Stimulated activated CD4-positive, alpha-beta T cell treated with anti-CD3 and anti-CD28 coated beads, Interleukin-12 subunit alpha, Interleukin-12 subunit beta, amount 100 ng/mL, for 24 hours (primary cell): ENCODE measurements at places on chromosomes 5 and 9.

GRCh38 chr9:137411260-137411644 lies 11.7 kb downstream of the EXD3 start:
- DNase-seq, result no peak

DNA sequence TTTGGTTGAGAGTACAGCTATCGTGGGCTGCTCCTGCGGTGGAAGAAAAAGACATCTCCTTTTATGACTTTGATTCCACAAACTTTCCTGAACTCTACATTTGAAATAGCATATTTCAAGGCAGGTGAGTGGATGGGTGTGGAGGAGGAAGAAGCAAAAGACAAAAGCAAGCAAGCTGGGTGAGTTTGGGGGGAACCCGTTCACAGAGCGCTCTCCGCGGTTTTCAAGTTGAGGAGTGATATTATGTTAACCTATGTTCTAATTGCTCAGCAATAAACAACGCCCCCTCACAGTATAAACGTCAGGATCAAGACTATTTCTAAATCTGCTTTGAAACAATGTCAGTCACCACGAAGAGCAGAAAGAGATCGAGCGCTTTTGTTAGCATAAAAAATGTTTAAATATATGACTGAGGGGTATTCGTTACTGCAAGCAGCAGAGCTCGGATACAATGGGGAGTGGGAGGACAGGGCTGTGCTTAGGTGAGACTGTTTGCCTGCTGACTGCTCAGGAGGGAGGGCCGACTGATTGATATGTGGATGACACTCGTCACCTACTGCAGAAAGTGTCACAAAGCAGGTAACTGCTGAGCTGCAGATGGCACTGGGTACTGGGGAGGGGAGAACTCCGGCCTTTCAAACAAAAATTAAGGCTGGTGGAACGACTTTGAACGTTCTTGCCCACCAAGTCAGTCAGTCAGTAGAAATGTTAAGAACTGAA lies 236.5 kb downstream of the DRD1 start:
- no peak for DNase-seq

DNA sequence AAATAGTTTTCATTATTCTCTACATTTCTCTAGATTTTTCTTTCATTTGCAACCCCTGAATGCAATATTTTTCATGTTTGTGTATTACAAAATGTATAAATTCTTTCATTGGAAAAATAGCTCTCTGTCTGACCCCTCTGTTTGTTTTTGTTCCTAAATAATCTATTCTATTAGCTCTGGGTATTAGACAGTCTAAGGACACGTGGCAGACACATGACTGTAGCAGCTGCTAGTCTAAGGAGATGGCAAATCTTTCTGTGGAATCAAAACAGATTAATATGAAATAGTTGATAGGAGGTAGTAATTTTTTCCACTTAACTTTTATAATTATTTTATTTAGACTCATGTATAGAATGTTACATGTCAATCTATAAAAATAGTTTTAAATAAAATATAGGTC lies 21.4 kb upstream of the SPATA9 start:
- DNase-seq, result no peak

DNA sequence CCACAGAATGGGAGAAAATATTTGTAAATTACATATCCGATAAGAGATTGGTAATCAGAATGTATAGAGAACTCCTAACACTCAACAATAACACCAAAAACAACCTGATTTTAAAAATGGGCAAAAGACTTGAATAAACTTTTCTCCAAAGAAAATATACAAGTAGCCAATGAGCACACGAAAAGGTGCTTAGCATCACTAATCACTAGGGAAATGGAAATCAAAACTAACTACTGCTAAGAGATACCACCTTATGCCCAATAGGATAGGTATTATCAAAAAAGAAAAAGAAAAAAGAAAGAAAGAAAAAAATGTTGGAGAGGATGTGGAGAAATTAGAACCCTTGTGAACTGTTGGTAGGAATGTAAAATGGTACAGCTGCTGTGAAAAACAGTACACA lies 212.1 kb downstream of the TLR4 start:
- no peak for DNase-seq

DNA sequence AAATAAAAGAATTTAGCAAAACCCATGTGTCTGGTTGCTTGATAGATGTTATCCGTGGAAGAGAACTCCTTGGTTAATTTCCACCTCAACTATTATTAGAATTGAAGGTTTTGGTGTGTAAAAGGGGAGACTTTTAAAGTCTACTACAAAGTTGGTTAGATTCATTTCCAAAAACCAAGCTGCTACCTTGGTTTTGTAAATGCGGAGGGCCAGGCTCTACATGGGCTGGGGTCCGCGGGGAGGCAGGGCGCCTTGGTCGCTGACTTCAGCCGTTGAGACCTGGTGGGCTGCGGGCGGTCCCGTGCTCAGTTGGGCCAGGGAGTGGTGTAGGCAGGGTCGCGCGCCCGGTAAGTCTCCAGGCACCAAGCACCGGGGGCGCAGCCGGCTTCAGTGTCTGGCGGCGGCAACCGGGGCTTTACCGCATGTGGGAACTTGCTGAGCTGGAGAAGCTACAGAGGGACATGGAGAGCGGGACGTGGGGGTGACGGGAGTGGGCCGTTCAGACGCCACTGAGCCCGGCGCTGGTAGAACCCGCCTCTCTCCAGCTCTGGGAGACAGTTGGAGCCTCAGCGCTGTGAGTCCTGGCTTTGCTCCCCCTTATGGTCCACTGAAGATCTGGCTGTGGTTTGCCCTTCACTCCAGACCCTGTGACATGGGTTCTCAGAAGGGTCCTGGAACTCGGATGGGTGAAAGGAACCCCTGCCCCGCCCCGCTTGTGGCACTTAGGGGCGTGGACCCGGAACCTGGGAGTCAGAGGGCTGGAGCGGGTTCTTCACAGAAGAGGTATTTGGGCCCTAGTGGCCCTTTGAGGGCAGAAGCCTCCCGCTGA lies 11.8 kb downstream of the NR2F1 start:
- no peak for DNase-seq

DNA sequence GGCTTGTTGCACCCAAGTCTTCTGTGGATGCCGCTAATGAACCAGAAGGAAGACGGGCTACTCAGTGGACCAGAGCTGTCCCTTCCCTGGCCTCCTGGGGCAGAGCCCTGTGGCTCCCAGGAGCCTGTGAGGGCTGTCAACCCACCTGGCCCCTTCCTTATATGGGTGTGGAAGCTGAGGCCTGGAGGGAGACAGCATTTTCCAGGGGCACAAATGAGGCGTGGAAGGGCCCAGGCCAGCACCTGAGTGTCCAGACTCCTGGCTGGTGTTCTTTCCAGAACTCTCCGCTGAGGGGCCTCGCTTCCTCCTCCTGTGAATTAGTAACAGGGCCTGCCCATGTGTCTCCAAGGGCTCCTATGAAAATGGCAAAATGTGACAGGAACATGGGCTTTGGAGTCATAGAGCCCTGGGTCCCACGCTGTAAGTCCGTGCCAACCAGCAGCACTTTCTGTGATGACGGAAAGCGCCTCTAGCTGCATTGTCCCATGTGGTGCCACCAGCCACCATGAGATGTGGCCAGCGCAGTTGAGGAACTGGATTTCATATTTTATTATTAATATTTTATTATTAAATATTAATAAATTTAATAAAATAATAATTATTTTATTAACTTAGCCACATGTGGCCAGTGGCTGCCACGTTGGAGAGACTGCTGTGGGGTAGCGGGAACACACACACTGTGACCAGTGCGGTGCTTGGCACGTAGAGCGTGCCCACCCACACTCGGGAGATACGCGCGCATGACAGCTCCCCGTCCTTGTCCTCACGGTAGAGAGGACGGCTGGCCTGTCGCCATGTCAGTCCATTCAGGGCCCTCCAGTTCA lies 18.3 kb downstream of the LAMC3 start:
- no peak for DNase-seq

DNA sequence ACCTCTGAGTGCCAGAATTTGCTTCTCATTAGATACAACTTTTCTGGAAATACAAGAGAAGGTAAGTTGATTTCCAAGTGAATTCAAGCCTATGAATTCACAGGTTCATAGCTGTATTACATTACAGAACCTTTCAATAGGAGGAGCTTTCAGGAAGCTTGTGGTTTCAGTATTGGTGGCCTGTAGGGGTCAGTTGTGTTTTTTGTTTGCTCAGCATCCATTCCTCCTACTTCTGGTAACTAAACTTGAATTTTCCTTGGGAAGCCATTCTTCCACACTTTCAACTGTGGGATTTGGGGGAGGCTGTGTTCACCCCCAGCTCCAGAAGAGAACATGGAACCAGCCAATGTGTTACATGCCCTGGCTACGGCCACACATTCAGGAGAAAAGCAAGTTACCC lies 5.6 kb upstream of the CYSTM1 start:
- no peak for DNase-seq

GRCh38 chr9:649128-650074 lies 192.1 kb upstream of the DMRT1 start:
- DNase-seq, result no peak

- peak; percentile 17 for DNase-seq
These were observed 35.7 kb upstream of the NTNG2 start for GRCh38 chr9:132125944-132126679.

- DNase-seq, result no peak
These were observed 252.2 kb downstream of the SYK start for GRCh38 chr9:91053824-91054223.

- DNase-seq, result no peak
These were observed 666.4 kb upstream of the ZNF608 start for GRCh38 chr5:125412561-125413495.

DNA sequence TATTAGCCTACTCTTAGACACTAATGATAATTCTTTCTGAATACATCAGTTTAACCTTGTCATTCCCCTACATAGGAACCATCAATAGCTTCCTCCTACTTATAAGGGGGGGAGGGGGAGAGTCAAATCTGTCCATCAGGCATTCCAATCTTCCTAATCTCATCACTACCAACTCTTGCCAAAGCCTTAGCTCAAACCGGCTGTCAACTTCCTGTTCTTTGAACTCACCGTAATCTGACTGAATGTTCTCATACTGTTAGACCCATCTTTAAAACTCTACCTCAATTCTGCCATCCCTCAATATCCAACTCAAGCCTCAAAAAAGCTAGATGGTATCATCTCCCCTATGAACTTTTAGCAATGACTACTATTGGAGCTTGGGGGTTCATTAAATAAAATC lies 41.9 kb upstream of the RNF38 start:
- no peak for DNase-seq

DNA sequence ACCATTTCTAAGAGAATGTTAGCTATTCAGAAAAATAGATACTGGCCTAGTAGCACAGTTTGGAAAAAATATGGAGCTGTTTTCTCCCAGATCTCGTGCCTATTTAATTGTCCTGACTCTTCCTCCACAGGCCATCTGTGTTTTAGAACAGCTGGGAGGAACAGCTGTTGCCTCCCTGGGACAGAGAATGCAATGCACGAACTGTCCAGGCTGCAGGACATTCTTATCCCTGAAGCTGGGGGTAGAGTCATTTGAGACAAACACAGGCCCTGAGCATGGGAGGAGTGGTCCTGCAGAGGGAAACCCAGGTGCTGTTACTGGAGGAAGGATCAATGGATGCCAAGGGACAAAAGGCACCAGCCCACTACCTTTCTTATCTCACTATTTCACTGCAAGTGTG lies 20.9 kb upstream of the SPARC start:
- DNase-seq, result no peak

DNA sequence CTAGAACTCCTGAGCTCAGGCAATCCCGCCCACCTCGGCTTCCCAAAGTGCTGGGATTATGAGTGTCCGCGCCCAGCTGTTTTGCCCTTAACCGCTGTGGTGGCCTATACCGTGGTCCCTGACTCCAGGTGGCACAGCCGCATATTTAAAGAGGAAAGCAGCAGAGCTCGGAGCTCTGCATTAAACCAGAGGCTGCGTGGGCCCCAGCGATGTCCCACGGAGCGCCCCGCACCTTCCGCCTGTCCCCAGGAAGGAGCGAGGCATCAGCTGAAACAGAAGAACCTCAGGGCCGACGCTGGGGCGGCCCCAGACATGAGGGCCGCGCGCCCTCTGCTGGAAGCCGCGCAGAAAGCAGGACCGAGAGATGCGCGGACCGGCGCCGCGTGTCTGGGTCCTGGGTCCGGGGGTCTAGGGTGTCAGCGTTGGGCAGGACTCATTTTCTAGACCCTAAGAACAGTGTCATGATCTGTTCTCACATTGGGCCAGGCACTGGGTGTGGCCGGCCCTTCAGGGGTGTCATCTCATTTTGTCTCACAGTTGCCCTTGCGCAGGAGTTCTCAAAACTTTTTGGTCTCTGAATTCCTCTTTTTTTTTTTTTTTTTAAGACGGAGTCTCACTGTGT lies 37.7 kb downstream of the LAMC3 start:
- peak; percentile 70 for DNase-seq

DNA sequence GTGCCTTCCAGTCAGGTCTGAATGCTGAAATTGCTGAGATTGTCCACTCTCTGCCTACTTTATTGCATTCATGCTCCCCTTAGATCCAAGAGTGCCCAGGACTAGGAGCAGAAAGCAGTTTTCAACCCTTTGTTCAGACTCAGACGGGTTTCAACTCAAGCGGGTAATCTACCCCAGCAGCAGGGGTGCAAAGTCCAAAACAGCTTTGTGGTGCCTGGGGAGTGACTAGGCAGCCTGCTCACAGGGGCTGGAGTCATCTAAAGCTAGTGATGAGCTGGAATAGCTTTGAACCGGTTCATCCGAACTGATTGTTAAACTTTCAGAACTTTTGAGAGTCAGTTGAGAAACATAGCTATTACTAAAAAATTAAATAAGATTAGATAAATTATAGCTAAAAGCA lies 71.0 kb upstream of the IQGAP2 start:
- DNase-seq, result no peak

- no peak for DNase-seq
These were observed 66.5 kb upstream of the RICTOR start for GRCh38 chr5:39140558-39141168.

DNA sequence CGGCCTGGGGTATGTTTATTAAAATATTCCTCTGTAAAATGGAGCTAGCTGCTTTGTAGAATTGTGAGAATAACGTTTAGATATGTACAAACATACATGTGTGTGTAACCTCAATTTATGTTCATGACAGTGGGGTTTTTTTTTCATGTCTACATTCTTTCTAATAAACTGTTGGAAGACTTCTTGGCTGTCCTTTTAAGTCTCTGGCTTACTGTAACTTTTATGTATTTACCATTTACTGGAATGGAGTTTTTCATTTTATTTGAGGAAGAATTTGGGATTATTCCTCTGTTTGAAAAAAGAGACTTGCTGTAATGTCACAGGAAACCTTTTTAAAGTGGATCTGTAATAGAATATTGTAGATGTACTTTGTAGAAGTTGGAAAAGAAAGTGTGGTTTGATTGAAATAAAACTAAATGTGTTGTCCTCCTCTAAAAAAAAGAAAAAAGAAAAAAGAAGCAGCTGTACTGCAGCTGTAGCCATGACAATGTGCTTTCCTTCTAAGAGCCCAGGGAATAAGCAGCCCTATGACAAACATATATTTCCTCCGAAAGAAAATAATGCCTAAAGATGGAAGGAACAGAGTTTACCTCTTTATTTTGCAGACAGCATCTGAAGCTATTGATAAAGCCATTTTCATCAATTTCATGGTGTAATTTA lies 71.2 kb upstream of the FREM1 start:
- DNase-seq, result no peak
